Bronchial epithelial cell (primary cell): ENCODE measurements at places on chromosomes 5 and 9.

DNA sequence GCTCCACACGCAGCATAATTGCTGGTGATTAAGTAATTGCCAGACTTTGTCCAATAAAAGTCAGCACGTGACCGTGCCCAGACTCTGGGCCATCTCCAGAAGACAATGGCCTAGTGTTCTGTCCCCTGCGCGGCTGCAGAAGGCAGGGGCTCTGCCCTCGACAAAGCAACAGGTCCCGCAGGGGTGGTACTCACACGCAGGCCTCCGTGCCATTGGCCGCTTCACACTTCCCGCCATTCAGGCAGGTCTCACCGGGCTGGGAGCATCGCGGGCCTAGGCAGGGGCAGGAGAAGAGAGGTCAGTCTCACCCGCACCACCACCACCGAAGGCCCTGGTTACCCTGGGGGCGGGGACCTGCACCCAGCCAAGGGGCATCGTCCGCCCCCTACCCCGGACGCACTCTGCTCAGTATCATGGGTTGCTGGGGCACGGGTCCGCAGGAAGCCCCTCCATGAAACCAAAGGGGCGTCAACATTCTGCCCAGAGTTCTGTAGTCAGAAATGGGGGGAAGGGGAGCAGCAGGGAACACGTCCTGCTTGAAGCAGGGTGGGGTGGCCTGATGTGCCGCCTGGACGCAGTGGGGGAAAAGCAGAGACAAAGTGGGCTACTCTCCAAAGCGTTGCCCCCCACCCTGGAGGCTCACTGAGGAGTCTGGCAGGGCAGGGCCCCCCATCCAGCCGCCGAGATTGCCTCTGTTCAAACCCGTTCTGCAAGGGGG, 1.9 kb downstream of the NOTCH1 start:
- no peak for DNase-seq

GRCh38 chr5:143134900-143135299, 268.6 kb downstream of the NR3C1 start:
- peak; percentile 58 for DNase-seq

GRCh38 chr5:124154714-124155113, 591.7 kb downstream of the ZNF608 start:
- DNase-seq, result peak; percentile 5

DNA sequence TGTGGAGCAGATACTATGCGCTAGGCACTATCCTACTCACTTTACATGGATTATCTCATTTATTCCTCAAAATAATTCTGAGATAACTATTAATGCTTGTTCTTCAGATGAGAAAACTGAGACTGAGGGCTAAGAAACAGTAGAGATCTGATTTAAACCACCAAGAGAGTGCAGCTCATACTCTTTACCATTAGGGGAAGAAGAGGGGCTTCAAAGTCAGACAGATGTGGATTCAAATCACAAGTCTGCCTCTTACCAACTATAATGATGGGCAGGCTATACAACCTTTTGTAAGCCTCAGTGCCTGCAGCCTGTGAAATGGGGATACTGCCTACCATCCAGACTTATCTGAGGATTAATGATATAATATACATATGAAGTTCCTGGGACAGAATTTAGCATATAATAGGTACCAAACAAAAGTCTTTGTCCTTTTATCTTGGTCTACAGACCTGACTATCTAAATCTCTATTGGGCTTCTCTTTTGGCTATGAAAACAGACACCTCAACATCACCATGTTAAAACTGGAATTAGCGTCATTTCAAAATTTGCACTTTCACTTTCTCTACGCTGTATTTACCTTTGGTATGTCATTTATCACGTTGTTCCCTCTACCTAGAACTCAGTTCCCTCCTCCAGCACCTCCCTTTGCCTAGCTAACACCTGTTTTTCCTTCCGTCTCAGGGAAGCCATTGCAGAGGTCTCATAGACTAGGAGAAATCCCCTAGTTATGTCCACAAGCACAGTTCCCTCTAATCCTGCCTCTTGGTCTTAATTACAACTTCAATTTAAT, 13.8 kb upstream of the TMEM267 start:
- no peak for DNase-seq

DNA sequence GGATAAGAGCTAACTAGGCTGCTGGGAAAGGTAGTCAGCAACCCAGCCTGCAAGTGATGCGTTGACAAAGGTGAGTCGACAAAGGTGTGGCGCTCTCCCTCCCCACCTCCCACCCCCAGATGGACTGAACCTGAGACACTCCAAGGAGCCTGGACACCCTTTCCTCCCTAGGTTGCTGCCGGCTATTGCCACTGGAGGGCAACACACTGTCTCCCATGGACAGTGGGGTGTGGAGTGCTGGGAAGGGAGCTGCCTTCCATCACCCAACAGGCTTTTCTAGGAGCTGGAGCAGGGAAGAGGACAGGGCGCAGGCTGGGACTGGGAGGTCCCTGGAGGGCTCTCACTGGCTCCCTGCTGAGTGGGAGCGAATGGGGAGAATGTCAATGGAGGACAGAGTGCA, 75.4 kb upstream of the ARAP3 start:
- peak; percentile 57 for DNase-seq

GRCh38 chr5:94810877-94811276, 192.4 kb downstream of the SLF1 start:
- no peak for DNase-seq

- peak; percentile 54 for DNase-seq
Observed at GRCh38 chr5:15105799-15106393, 234.3 kb upstream of the ANKH start.

DNA sequence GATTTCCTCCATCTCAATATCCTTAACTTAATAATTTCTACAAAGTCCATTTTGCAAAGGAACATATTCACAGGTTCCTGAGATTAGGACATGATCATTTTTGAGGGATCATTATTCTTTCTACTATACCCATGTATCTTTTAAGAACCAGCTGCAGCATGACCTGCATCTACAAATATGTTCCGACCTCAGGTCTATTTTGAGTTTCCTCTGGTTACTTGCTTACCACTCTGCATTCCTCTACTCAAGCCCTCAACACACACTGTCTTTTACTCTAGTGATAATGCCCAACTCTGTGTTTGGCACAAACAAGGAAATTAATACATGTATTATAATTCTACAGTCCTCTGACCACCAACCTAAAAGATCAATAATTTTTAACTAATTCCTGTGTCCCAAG, 386.1 kb downstream of the DNAH5 start:
- DNase-seq, result no peak

DNA sequence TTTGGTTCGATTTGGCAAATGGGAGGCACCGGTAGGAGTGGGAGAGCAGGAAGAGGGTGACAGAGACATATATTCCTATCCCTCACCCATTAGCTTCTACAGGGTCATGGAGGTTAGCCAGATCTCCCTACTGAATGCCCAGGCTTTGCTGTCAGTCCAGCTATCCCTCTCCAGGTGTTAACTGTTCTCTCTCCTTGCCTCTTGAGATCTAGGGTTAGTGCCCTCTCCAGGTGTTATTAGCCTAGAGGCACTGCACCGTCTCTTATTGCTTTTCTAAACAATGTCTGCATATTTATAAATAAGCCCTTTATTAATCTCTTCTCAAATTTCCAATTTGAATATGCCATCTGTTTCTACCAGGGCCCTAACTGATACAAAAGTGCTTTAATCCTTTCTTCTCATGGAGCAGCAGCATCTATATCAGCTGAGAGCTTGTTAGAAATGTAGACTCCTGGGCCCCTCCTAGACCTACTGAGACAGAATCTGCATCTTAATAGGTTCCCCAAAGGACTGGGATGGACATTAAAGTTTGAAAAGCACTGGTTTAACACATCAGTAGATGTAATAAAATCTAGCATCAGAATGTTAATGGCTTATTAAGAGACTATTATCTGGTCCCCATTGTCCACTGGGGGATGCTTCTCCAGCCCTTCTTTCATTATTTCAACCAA, 322.5 kb upstream of the SLC24A2 start:
- no peak for DNase-seq

- no peak for DNase-seq
Observed at GRCh38 chr9:135526089-135526729, 5.0 kb downstream of the LCN1 start.

- DNase-seq, result no peak
Observed at GRCh38 chr5:54341971-54342370, 31.6 kb upstream of the ARL15 start.

- no peak for DNase-seq
Observed at GRCh38 chr5:76082772-76083554, at the start of gene SV2C. Gene SV2C, plus strand, starts transcription at chr5:76083383. Its CDS starts 48,368 bp downstream, at chr5:76131751.

- DNase-seq, result no peak
Observed at GRCh38 chr5:121090822-121091221, 626.7 kb downstream of the PRR16 start.

DNA sequence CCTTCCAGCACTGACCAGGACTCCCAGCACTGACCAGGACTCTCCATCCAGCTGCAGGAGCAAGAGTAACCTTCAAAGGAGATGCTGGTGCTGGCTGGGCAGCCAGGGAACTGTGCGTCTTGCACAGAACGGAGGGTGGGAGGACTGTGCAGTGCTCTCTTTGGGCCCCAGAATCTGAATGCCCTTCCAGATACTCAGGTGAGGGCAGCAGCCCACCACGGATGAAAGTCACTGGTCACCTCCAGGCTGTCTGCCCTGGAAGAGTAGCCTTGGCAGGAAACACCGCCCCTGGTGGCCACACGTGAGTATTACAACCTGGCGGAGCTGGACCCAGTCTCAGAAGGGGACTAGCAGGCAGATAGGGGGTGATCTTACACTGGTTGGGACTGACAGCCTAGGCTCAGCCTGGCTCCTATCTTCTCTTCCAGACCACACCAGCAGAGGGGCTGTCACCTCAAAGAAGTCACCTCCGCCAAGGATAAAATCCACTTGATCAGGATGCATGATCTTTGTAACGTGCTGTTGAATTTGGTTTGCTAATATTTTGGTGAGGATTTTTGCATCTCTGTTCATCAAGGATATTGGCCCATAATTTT, 4.8 kb upstream of the SARDH start:
- DNase-seq, result peak; percentile 66

DNA sequence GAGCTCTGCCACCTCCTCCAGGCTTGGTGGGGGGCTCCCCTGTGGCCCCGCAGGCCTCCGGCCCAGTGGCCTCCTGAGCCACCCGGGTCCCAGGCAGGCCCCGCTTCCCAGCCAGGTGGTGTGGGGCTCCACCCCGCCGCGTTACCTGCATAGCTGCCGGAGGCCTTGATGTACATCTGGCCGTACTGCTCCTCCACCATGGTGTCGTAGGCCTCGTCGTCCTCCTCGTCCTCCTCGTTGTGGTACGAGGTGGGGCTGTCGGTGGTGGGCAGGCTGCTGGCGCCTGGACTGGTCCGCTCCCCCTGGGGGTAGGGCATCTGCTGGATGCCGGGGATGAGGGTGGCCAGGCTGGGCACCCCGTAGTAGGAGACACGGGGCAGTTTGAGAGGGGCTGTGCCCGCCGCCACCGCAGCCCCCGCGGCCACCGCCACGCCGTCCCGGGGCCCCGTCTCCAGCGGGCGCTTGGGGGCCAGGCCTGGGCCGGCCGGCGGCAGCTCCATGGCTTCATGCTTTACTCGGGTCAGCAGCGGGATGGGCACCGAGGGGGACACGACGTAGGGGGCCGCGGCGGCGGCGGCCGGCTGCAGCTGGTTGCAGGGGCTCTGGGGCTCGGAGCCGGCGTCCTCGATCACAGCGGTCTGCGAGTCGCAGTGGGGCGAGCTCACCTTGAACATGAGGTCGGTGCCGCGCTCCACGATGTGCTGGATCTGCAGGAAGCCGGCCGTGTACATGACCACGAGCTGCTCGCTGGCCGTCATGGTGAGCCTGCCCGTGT, 45.4 kb downstream of the NACC2 start:
- DNase-seq, result no peak

- peak; percentile 5 for DNase-seq
Observed at GRCh38 chr5:159021136-159021900, 78.4 kb downstream of the EBF1 start.

- no peak for DNase-seq
Observed at GRCh38 chr5:178416206-178416882, 173.8 kb downstream of the COL23A1 start.

DNA sequence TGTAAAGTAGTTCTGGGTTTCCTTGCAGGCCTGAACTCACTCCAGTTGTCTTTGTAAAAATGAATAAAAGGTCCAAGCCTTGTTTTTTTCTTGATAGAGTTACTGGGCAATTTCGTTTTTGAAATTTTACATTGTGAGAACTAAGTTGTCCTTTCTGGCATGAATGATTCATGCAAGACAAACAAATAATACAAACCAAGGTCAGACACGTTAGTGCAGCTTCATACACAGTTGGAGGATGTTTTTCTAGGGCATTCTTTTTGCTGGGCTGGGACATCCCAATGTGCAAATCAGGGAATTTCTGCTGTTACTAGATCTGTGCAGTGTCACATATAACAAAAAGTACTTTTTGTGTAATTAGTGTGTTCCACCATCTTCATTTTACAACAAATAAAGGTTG, 96.0 kb downstream of the MEGF10 start:
- DNase-seq, result peak; percentile 30

DNA sequence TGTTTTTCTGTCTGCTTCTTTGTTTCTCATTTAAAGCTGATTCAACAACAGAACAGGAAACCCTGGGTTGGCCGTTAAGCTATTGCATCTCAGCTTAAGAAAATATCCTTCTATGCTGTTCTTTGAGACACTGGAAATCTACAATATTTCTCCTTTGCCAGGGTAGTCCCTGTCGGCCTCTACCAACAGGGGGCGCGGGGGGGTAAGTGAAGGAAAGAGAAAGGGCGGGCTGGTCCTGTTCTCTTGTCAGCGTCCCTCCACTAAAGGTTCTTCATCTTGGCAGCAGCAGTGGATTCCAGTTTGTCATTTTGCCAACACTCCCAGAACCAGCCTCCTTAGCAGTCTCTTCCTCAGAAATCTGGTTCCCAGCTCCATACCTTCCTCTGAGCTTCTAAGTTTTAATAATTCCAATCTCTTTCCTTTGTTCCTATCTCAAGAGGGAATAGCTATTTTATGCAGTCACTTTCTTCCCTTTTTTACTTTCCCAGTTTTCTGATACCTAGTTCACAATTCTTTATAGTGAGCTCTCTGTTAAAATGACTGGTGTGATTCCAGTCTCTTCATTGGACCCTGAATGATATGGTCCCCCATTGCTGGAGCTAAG, 222.3 kb downstream of the GLIS3 start:
- peak; percentile 30 for DNase-seq

DNA sequence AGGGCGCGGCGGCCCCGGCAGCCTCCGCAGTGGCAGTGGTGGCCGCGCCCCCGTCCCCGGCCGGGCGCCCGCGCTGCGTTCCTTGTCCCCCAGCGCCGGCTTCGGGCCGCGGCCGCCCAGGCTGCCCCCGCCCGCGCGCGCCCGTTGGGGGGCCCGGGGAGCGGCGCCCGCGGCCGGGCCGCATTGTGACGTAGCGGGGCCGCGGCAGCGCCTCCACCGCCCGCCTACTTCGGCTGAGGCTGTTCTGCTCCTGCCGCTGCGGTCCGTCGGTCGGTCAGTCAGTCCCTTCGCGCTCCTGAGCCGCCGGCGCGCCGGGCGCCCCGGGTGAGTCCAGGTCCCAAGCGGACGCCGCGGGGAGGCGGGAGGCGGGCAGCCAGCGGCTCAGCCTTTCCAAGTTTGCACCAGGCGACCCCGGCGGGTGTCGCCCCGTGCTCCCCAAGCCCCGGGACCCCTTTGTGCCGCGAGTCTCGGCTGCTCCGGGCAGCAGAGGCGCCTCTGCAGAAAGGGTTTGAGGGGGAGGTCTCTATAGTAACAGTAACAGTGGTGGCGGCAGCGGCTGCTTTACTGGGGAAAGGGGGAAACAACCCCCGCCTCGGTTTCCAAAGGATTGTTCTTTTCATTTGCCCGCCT, at the start of gene SNCAIP:
SNCAIP (plus strand) TSS at position 277 of the 630 bp plus-strand sequence. CDS start 78,898 bp downstream, outside the sequence.
- DNase-seq, result no peak
